Right cardiac atrium (tissue), 5 donors: ENCODE measurements at places on chromosomes 11 and 22. TPM values are rescaled to one million over a fixed set of nuclear protein-coding genes. Genes with fewer than 3 reads are reported as not detected.

GRCh38 chr11:76803023-76803422, 19.9 kb downstream of the TSKU start:
- DNase-seq, result no peak

DNA sequence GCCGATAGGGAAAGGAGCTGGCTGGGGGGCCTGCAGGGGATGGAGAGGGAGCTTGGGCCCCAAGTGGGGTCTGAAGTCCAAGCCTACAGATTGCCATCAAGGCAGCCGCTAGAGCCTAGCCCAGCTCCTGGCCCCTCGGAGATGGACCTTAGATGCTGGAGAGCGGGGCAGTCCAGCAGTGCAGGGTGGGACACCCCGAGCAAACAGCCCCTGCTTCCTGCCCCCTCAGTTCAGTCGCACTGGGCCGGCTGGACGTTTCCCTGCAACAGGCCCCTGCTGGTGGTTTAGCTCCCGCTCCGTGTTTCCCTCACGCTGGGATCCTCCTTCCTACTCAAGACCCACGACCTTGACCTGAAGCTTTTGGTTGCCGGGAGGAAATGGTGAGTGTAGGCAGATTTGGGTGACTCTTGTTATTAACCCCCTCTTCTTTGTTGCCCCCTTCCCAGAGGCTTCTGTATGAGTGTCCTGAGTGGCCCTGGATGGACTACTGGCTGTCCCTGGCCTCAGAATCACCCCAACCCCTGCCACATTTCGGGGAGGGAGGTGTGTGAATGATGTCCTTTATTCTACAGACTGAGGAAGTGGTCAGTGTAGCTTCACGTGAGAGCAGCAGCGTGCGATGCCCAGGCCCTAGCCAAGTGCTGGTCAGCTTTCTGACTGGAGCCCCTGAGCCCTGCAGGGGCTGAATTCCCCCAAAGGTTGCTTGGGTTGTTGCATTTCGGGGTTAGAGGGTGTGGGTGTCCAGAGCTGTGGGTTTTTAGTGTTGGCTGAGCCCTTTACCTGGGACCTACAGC, 2.7 kb downstream of the ST3GAL4 start:
- peak; percentile 66 for DNase-seq

DNA sequence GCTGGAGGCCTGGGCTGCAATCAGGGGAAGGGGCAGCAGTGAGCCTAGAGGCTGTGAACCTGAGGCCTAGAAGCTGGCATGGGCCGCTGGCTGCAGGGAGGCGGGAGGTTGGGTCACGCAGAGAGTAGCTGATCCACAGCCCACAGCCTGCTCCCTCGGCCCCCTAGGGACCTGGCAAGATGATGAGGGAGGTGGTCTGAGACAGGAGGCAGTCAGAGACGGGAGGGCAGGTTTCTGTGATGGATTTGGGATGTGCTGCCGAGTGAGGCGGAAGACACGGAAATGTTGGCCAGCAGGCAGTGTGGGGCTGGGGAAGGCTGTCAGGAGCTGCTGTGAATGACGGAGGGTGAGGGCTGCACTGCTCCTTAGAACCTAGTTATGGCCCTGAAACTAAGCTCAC, 22.7 kb downstream of the LRFN4 start:
- DNase-seq, result no peak

- no peak for DNase-seq
Observed at GRCh38 chr22:20428496-20429253, 8.9 kb downstream of the SCARF2 start.

DNA sequence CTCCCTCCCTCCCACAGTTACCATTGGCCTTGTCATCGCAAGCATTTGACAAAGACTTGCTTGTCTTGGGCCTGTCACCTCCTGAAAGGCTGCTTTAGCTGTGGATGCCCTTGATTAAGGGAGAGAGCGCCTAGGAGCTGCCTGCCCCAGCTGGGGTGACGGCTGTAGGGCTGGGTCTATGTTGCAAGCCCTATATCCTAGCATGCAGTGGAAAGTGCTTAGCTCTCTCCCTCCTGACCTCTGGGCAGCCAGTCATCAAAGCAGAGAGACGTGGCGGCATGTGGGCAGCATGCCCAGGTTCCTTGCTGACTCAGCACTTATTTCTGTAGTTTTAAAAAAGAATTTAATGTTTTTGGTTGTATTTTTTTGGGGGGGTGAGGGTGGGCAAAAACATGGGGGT, 75.9 kb downstream of the BARX2 start:
- DNase-seq, result no peak

- no peak for DNase-seq
Observed at GRCh38 chr11:73426219-73426850, 50.1 kb downstream of the RELT start.

- DNase-seq, result no peak
Observed at GRCh38 chr11:58011771-58012170, 11.9 kb upstream of the OR9Q1 start.

DNA sequence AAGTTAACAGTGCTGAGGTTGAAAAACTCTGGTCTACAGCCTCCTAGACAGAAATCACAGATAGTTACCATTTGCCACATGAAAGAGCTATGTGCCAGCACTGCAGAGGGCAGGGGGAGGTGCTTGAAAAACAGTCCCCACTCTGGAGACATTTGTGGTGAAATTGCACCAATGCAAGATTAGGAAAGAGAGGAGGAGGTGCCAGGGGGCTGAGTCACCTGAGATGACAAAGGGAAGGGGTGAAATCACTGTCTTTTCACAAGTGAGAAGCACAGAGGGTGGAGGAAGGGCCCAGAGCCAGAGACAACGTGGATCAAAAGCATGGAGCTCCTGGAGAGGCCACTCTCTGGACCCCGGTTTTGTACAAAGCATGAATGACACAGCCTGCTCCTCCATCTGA, 196.3 kb downstream of the BUD13 start:
- DNase-seq, result no peak

- peak; percentile 81 for DNase-seq
Observed at GRCh38 chr11:27471589-27472397, 797 bp downstream of the LGR4 start.

The H19 gene
- 380 TPM for total RNA-seq

The SPON1 gene
- total RNA-seq, result 32.7 TPM

DNA sequence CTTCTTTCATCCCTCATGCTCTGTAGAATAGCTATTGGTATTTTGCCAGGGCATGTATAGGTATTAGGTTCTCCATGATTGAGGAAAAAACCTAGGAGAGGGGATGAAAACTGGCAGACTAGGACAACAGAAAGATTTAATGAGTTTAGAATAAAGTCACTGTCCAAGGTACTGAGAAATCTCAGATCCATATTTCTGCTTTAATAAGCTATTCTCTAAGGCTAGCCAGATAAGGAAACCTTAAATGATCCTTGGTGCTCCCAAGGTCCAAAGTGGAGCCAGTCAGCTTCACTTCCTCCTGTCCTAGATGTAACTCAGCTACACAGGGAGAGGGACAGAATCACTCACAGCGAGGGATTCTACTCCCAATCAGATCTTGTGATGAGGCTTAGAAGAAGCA, 13.7 kb upstream of the CSNK2A3 start:
- DNase-seq, result no peak

DNA sequence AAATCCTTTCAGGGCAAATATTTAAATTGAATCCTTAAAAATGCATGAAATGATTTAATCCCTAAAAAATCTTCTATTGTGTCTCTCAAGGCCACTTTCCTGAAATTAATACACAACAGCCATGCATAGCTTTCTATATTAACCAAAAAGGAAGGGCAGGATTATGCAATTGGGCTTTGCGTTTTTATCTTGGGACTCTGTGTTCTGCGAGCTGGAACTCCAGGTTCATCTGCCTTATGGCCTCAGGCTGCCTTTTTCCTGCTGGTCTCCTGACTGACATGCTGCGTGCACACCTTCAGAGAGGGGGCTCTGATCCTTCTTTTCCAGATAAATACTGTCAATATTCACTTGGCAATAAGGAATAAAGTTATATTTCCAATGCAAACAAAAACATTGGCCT, 141.7 kb upstream of the GRIA4 start:
- no peak for DNase-seq

- DNase-seq, result no peak
Observed at GRCh38 chr11:26846227-26846626, 124.4 kb upstream of the SLC5A12 start.

DNA sequence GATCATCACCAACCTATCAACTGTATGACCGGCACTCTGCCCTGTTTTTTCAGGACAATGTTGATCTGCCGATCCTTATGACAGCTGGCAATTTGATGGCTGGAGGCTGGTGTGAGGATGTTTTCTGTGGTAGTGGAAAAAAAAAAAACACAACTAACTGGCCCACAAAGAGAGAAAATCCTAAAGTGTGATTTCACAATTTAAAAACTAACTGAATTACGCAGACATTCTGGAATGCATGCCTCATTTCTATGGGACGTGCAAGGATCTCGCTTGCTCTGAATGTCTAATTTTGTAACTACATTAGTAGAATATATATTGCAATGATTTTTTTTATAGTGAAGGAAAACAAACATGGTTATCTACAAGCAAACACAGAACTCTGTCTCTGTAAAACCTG, 590.5 kb downstream of the ETS1 start:
- DNase-seq, result no peak

The HTR3B gene
- total RNA-seq, result not detected
